ENCODE measurements at places on chromosomes 5 and 9. TPM values are rescaled to one million over a fixed set of nuclear protein-coding genes. Genes with fewer than 3 reads are reported as not detected.

The CTSL gene
- 211 TPM for total RNA-seq

The SGTB gene
- total RNA-seq, result 32.7 TPM

The GABRA1 gene
- not detected for total RNA-seq

The DNAH5 gene
- total RNA-seq, result 1.3 TPM

The SAXO1 gene
- total RNA-seq, result not detected

The ZNF366 gene
- not detected for total RNA-seq

The GRM6 gene
- not detected for total RNA-seq

The PPP6C gene
- 35.2 TPM for total RNA-seq

The CCDC152 gene
- 0.35 TPM for total RNA-seq

The SOX30 gene
- 0.15 TPM for total RNA-seq

The IRX1 gene
- not detected for total RNA-seq

Measured in HFFc6 (cell line).